ENCODE measurements at places on chromosomes 6 and 20.
A peak's percentile ranks its signal among the peaks of the same experiment; 100 is the strongest.

- peak; percentile 33 for DNase-seq
Observed at GRCh38 chr6:53651205-53651763, 14.3 kb downstream of the KLHL31 start.

- no peak for DNase-seq
Observed at GRCh38 chr6:108353853-108354252, 59.0 kb downstream of the AFG1L start.

DNA sequence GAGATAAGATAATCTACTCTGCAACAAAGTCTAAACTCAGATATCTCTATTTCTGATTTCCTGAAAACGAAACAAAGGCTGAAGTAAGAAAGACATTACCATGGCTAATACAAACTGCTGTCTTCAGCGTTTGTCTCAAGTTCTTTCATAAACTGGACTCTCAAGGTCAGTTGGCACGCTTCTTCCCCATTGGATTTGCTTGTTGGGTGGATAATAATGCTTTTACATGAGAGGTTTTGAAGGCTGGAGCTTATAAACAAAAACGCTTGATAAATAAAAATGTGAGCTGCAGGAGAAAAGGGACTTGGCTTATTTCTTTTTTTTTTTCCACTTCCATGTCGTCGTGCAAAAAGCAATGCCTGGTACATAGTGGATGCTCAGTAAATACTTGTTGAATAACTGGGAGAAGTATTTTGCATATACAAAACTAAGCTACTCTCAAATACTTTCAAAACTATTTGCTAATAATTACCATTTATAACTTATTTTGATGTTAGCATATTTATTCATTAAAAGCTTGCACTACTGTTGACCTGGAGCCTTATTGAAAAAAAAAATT lies 65.7 kb upstream of the EEF1A1 start:
- DNase-seq, result no peak

- no peak for DNase-seq
Observed at GRCh38 chr20:33239418-33239817, 3.6 kb downstream of the BPIFA1 start.

- no peak for DNase-seq
Observed at GRCh38 chr20:53124075-53124551, 152.0 kb downstream of the TSHZ2 start.

GRCh38 chr6:158161566-158162254 lies 6.4 kb downstream of the SERAC1 start:
- no peak for DNase-seq

DNA sequence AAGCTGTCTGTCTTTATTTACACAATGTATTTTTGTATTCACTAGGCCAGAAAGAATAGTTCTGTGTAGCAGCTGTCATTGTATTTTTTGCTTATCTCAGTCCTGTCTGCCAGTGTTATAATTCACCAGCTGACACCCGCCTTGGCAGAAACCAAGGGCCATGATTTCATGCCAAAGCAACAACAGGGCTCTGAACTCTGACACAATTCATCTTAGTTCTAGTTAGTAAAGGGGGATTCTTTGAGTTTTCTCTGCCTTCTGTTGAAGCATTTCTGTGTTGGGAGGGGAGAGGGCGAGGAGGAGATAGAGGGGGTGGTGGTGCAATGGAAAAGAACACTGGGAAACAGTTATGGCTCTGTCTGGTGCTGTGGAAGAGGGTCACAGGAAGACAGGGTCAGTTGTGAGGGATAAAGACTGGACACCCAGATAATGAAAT lies 684.6 kb upstream of the MARCKS start:
- DNase-seq, result no peak

- DNase-seq, result no peak
Observed at GRCh38 chr20:38890497-38890818, 35.8 kb upstream of the FAM83D start.

- no peak for DNase-seq
Observed at GRCh38 chr6:148857798-148858390, 111.1 kb downstream of the UST start.

DNA sequence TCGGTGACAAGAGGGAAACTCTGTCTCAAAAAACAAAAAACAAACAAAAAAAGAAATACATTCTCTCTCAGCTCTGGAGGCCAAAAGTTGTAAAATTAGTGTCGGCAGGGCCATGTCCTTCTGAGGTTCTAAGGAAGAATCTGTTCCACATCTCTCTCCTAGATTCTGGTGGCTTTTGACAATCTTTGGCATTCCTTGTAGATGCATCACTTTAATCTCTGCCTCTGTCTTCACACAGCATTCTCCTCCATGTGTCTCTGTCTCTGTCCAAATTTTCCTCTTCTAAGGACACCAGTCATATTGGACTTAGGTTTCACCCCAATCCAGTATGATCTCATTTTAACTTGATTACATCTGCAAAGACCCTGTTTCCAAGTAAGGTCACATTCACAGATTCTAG lies 9.1 kb downstream of the PPP2R5D start:
- DNase-seq, result no peak

- no peak for DNase-seq
Observed at GRCh38 chr20:4962241-4962855, 39.0 kb downstream of the SLC23A2 start.

DNA sequence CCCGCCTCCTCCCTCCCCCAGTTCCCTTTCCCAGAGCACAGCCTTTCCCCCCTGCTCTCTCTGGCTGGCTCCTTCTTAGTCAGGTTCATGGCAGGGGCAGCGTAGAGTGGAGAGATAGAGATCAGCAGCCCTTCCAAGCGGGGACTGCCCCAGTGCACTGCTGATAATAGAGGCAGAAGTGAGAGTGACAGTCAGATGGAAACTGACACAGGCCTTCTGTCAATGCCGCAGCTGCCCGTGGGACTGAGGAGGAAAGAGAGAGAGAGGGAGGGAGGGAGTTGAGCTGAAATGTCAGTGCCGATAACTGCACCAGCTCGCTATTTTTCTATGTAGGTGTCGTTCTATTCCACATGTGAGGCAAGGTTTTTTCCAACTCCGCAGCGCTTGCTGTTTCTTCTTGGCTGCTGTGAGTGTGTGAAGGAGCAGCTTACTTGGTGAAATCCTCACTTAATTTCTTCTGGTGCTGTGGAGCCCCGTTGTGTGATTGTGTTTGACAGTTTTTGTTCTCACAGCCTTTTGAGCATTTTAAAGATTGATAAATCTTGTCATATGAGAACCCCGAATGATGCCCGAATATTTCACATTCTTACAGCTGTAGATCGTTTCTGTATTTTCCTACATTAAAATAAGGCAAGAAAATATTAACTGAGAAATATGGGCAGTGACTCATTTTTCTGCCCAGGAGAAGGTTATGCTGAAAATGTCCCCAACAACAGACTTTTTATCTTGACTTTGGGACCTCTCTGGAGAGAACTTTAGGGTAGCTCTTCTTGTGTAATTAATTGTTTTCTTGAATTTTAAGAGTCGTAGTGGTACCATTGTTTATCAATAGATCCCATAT lies 386.4 kb upstream of the MMS22L start:
- no peak for DNase-seq

- DNase-seq, result peak; percentile 52
Observed at GRCh38 chr6:34341481-34341971, 50.9 kb downstream of the NUDT3 start.

DNA sequence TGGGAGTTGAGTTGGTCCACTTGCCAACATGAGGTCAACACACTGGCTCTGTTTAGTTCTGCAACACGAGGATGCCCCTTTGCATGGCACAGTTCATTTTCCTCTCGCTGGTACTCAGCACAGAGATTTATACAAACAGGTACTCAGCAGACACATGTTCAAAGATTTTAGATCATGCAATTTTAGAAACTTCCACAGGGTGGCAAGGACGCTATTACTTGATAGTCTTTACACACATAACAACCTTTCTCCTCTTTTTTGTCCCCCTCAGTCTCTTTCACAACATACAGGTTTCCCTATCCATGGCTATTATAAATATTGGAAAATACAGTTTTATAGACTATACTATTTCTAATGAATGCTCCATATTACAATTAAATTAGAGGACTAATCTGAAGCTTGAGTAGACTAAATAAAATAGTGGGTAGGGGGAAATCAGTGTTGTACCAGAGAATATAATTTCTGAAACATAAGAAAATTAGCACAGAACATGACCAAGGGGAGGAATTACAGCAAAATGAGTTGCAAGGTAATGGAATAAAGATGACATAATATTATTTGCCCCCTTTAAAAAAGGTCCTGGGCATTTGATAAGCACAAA lies 331.8 kb upstream of the BTBD3 start:
- DNase-seq, result no peak
